ENCODE measurements at places on chromosomes 5 and 9. TPM values are rescaled to one million over a fixed set of nuclear protein-coding genes. Genes with fewer than 3 reads are reported as not detected.

The FAM221B gene
- polyA plus RNA-seq = 0.08 TPM

The ORM2 gene
- 0.73 TPM for polyA plus RNA-seq

The REEP2 gene
- 12.9 TPM for polyA plus RNA-seq

The CYLC2 gene
- not detected for polyA plus RNA-seq

The SLU7 gene
- 75.1 TPM for polyA plus RNA-seq

The IFNA2 gene
- not detected for polyA plus RNA-seq

The RNF14 gene
- polyA plus RNA-seq = 52.3 TPM

The IRX2 gene
- 27.6 TPM for polyA plus RNA-seq

The RPL37 gene
- polyA plus RNA-seq = 2,049 TPM

The SOX30 gene
- polyA plus RNA-seq = 0.79 TPM

The CNTNAP3 gene
- polyA plus RNA-seq = 3.7 TPM

DNA sequence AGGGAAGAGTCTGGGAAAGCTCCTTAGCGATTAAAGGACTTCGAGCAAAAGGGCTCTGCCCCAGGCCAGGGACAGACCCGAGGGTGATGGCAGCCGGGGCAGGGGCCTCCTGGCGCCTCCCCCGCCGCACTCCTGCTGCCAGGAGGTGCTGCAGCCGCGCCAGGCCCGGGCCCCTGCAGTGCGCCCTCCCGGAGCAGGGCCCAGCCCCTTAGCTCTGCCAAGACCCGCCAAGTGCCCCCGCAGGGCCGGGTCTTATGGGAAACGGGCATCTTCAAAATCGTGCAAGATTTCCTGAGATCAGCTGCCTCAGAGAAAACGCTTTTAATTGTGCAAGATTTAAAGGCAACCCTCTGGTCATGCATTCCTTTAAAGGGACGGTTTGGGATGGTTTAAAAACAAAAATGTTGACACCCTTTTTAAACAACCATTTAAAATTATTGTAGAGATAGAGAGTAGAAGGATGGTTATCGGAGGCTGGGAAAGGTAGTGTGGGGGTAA, 52.4 kb downstream of the CDC14B start:
- no peak for DNase-seq

- DNase-seq = no peak
These were observed 33.1 kb downstream of the EGR1 start for GRCh38 chr5:138498376-138498775.

- DNase-seq = no peak
These were observed 386.9 kb upstream of the KCNN2 start for GRCh38 chr5:113974976-113975375.

GRCh38 chr9:76519075-76519835, 60.3 kb downstream of the GCNT1 start:
- no peak for DNase-seq

GRCh38 chr5:175854231-175855040, 16.9 kb upstream of the CPLX2 start:
- no peak for DNase-seq

DNA sequence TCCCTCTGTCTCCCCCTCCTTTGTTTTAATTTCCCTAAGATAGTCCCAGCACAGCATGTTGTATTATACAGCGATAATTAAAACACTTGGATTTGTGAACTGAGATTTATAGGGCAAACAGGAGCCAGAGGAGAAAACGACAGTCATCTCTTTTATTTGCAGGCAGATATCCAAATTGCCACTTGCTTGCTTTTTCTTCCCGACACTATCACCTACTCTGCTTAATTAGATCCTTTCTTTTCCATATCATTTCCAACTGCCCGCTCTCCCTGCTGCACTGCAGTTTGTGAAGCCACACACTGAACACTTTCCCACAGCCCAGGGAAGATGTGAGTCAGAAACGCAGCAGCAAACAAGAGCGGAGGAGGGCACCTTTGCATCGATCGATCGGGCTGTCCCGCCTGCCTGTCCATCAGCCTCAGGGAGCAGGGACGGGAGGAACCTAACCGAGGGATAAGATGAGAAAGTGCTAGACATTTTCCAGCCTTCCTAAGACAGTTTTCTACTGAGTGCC, 35.8 kb upstream of the SPRY4 start:
- DNase-seq = no peak

- DNase-seq = no peak
These were observed 433.1 kb downstream of the CHSY3 start for GRCh38 chr5:130337179-130337888.

DNA sequence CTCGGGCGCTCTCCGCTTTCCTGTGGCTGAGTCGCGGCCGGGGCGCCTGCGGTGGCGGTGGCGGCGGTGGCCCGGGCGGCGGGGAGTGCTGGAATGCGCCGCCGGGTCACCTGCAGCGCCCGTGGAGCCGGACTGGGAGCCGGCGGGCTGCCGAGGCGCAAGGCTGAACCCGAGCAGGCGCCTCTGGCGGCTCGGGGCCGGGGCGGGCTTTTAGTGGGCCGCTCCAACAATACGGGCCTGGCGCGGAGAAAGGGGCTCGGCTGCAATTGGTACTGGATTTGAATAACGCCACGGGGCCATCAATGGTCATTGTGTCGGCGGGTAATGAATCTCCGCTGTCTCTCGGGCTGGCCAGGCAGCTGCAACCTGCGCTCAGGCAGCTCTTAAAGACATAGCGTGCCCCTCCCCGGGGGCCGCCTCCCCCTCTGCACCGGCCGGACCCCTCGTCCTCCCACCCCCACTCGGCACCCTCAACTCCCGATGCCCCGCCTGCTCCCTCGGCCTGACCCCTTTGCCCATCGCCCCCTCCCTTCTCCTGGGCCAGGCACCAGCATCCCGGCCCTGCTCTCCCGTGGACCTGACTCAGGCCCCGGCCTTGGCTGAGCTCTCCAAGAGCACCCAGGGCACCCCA, 22.1 kb downstream of the URM1 start:
- no peak for DNase-seq

GRCh38 chr9:122389195-122389594, 18.4 kb downstream of the PTGS1 start:
- no peak for DNase-seq

DNA sequence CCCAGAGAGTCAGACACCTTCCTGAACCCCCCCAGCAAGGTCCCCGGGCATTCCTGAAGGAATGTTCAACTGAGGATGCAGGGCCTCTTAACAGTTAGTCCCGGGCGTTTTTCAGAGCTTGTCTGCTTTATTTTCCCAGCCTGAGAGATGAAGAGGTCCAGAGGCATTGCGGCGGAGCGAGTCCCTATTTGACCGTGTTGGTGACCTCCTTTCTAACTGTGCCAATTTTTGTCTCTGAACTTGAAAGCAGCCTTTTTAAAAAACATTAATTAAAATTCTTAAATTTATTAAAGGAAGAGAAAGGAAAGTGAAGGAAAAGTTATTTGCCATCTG, 433 bp upstream of the PTAR1 start:
- no peak for DNase-seq

DNA sequence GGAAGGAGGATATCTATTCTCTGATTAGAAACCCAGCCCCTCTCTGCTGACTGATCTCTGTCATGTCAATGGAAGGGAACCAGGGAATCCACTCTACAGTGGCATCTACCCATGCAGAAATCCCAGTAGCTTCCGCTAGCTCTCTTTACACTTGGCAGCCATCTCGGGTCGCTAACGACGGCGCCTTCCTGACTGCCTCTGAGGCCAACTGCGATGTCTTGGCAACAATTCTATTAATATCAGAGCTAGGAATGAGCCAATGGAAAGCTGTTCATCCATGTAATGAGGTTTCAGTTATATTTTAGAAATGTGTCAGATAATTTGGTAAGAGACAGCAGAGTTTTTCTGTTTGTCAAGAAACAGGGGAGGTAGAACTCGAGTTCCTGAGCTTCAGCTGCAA, 67.6 kb upstream of the ATP10B start:
- DNase-seq = no peak

GRCh38 chr9:85041466-85042137, 372.1 kb downstream of the NTRK2 start:
- no peak for DNase-seq

DNA sequence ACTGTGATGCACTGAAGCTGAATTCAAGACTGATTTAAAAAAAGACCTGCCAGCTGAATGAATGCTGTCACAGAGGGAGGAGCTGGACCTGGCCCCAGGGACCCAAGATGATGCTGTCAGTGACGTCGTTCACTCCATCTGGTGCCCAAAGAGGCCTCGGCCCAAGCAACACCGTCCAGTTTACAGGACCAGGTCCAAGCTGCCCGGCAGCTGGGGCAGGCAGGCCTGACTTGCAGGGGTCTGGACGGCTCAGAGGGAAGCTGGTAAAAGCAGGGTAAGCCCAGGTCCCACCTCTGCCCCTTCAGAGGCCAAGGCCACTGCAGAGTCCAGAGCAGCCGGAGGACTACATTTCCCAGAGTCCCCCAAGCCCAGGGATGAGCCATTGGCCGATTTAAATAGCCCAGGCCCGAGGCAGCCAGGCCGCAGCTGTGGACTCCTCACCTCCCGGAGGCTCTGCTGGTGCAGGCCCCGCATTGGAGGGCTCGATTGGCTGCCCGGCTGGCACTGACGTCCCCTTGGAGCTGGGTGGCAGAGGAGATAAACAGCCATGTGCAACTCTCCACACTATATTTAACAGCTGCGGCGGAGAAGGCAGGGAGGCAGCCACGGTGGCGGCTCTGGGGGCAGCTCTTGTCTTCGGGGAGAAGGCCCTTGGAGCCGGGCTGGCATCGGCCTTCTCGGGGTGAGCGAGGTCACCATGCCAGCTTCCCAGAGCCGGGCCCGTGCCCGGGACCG, at the start of gene PLPP7:
Gene PLPP7, plus strand, starts transcription at position 423 of the 735 bp plus-strand sequence. Its CDS starts 275 bp downstream, at position 698.
- no peak for DNase-seq

GRCh38 chr9:93673021-93673838, 96.8 kb downstream of the PHF2 start:
- no peak for DNase-seq

- DNase-seq = no peak
These were observed 31.7 kb upstream of the NR3C1 start for GRCh38 chr5:143435210-143435657.

DNA sequence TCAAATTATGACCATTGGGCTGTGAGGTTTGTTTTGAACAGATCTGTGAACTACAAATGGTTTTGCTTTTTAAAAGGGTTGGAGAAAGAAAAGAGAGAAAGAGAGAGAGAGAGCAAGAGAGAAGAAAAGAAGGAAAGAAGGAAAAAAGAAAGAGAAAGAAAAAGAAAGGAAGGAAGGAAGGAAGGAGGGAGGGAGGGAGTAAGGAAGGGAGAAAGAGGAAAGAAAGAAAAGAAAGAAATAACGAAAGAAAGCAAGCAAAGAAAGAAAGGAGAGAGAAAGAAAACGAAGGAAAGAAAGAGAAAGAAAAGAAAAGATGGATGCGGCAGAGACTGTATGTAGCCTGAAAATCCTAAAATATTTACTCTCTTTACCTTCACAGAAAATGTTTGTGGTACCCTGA, 104.0 kb downstream of the PARP8 start:
- DNase-seq = no peak

- DNase-seq = no peak
These were observed 15.1 kb downstream of the PRKACG start for GRCh38 chr9:68998812-68999211.

- no peak for DNase-seq
These were observed 246.6 kb downstream of the HSPA4 start for GRCh38 chr5:133298447-133298846.

DNA sequence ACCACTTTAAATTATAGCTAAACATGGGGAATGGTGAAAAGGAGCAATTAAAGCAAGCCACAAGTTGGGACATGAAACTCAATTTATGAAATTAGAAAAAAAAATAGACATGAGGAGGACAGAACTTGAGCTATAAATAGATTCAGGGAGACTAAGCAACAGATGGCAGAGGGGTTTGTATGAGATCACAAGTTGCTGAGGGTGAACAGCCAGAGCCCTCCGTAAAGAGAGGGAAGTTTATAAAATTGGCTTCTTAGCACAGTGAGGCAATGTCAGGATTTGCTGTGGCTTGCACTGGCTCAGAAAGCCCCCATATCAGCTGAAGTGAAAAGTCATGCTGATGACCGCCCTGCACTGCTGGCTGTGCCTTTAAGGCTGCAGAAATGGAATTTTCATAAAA, 443.4 kb upstream of the CD180 start:
- DNase-seq = no peak

GRCh38 chr5:90434116-90434714, 24.7 kb upstream of the CETN3 start:
- DNase-seq = no peak

DNA sequence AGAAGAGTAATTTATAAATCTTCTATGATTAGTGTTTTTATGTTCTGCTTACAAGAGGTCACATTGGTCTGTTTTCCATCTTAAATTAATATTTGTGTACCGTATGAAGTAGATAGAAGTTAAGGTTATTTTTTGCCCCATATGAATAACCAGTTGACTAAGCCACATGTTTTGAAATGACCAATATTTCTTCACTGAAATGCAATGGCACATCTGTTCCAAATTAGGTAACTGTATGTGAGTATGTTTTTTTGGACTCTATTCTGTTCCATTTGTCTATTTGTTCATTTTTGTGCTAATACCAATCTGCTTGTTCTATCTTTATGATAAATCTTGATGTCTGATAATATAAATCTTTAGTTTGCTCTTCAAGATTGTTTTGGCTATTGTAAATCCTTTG, 17.7 kb downstream of the JAK2 start:
- DNase-seq = no peak

DNA sequence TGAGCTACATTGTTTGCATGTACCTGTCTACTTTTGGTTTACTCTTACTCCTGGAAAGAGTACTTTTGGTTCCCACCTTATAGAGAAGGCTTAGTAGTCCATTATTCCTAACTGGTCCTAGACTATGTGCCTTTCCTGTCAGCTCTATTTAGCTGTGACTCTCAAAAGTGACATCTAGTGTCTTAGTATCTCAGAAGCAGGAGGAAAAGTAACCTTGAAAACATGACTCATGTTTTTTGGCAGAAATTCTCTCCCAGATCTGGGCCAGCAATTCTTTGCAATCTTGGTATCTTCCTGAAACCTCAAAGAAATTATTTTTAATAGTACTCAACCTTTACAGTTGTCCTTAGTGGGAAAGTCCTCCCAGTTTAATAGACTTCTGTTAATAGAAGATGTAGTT, 691.7 kb upstream of the SEMA6A start:
- DNase-seq = no peak

- no peak for DNase-seq
These were observed 687.6 kb downstream of the CETN3 start for GRCh38 chr5:89721931-89722330.

- DNase-seq = no peak
These were observed 83.4 kb downstream of the ACTL7B start for GRCh38 chr9:108772301-108772894.

DNA sequence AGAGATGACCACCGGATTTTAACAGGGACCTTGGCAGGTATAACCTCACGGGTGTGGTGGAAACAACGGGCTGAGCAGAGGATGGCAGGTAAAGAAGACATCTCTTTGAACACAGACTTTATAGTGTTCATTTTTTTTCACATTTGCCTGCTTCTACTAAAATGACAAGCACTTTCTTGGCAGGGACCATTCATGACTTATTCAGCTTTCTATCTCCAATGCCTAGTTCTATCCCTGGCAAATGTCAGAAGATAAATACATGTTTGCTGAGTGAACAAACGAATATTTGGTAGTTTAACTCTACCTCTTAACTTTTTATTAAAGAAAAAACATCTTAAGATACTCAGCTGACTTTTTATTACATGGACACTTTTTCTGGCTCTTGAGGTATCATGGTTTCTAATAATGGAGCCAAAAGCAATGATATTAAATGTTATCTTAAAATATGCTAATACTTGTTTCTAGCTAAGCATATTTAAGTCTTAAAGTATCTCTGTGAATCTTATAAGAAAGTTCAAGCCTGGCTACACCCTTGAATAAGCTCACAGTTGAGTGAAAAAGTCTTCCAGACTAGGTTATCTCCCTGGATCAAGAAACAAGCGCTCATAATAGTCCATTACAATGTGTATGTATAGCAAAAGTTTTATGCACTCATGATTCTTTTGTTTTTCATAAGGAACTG, 8.5 kb downstream of the ELL2 start:
- no peak for DNase-seq
